ENCODE measurements at places on chromosomes 16 and 17.

DNA sequence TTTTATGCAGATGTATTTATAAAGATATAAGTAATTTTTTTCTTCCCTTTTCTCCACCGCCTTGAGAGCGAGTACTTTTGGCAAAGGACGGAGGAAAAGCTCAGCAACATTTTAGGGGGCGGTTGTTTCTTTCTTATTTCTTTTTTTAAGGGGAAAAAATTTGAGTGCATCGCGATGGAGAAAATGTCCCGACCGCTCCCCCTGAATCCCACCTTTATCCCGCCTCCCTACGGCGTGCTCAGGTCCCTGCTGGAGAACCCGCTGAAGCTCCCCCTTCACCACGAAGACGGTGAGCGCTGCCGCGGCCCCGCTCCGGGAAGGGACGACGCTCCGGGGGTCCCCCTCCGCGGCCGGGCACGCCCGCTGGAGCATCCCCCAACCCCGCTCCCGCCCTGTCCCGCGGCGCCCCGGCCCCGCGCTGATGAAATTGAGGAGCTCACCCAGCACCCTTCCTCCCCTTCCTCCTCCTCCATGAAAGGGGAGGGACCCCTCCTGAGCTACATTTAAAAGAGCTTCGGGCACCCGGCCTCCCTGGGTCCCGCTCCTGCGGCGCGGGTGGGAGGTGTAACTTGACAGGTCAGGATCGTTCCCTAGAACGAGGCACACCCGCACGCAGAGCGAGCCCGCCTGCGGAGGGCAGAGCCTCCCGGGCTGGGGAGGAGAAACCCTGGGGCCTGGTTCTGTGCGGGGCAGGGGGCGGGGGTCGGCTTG lies 706 bp downstream of the HLF start:
- DNase-seq = no peak

DNA sequence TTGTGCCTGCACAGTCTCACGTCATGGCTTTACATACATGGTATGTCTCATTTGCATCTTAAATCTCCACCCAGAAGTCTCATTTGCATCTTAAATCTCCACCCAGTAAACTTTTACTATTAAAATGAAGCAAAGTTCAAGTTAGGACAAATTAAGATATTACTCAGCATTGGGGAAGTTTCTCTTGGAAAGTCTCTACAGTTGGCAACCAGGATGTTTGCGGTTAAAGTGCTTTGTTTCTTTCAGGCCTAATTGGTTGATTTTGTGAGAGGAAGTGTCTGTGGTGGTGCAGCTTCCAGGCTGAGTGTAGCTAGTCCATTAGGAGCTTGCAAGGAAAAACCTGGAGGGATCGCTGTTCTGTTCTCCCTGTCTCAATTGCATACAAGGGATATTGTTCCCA lies 1373.3 kb upstream of the GOT2 start:
- DNase-seq = no peak

DNA sequence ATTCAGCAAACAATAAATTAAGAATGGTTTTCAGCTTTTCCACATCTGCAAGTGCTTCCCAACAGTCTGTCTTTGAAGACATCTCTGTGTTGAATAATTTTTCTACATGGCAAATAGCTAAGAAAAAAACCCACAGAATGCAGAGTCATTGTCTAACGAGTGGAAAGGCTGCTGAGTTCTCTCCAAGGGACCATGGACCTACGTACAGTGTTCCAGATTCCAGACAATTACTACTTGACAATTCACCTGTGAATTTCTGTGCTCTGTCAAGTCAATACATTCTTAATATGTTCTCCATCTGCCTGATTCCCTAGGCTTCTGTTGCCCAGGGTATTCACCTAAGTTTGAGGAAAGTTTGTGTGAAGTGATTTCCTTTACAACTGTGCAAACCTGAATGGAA lies 83.8 kb upstream of the CA10 start:
- no peak for DNase-seq

- DNase-seq = no peak
Observed at GRCh38 chr16:87806261-87806640, 40.5 kb upstream of the KLHDC4 start.

- no peak for DNase-seq
Observed at GRCh38 chr17:75594499-75595283, 7.1 kb downstream of the MYO15B start.

GRCh38 chr17:40514013-40514875 lies 12.8 kb upstream of the TNS4 start:
- no peak for DNase-seq

DNA sequence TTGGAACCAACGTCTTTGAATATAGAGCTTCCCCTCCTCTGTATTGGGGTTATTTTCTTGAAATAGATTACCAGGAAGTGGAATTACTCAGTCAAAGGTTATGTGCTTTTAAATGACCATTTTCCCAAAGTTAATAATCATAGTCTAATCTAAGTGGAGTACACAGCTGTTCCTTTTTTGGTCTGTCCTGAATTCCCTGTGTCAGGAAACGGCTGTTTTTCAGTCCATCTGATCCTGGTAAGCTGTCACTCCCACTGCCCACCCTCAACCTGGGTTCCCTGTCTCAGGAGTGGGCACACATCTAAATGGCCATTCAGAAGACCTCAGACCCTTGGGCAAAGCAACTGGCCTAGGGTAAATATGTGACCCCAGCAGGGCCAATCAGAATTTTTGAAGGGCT lies 57.6 kb upstream of the KSR1 start:
- no peak for DNase-seq

- no peak for DNase-seq
Observed at GRCh38 chr16:2710711-2711231, 9.3 kb downstream of the PRSS27 start.

DNA sequence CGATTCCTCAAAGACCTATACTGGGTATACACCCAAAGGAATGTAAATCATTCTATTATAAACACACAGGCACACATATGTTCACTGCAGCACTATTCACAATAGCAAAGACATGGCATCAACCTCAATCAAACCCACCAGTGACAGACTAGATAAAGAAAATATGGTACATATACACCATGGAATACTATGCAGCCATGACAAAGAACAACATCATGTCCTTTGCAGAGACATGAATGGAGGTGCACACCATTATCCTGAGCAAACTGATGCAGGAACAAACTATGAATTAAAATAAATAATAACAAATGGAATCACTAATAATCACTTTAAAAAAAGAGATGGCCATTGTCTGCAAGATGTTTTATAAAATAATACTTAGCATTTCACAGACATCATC lies 380.1 kb downstream of the GRIN2A start:
- DNase-seq = no peak

DNA sequence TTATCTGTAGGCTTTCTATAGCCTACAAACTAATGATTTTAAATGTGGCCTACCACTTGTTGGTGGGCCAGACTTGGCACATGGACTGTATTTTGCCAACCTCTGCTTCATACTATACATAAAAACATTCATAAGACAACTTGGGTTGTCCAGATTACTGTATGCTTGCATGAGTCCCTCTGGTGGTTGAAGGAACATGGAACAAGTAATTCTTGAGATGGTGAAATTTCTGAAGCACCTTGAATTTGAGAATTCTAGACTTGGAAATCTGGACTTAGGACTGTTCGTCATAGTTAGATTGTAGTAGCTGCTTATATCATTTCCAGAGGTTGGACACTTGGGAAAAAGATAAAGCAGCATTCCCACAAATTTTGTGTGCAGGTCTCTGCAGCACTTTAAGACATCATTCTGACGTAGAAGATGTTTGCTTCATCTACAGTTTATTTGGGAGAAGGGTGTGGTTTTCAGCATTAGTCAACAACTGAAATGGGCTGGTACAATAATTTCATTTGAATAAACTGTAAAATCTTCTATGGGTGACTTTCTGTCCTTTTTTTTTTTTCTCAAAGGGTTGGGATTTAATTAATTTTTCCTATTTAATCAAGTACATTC lies 31.2 kb downstream of the NFATC3 start:
- DNase-seq = no peak

GRCh38 chr17:49434821-49435670 lies 20.4 kb upstream of the PHB1 start:
- no peak for DNase-seq

DNA sequence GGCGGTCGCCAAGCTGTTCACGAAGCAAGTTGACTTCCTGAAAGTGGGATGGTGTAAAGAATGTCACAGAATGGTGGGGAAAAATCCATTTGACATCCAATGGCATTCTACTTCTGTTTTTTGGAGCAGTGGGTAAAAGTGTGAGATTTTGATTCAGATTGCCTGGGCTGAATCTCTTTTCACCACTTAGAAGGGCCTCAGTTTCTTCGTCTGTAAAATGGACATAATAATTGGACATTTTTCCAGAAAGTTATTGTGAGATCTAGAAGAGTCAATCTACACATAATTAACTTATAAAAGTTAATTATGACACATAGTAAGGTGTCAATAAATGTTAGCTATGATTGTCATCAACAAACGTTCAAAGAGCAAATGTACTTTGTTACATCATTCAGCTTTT lies 3.0 kb downstream of the KRT40 start:
- no peak for DNase-seq

DNA sequence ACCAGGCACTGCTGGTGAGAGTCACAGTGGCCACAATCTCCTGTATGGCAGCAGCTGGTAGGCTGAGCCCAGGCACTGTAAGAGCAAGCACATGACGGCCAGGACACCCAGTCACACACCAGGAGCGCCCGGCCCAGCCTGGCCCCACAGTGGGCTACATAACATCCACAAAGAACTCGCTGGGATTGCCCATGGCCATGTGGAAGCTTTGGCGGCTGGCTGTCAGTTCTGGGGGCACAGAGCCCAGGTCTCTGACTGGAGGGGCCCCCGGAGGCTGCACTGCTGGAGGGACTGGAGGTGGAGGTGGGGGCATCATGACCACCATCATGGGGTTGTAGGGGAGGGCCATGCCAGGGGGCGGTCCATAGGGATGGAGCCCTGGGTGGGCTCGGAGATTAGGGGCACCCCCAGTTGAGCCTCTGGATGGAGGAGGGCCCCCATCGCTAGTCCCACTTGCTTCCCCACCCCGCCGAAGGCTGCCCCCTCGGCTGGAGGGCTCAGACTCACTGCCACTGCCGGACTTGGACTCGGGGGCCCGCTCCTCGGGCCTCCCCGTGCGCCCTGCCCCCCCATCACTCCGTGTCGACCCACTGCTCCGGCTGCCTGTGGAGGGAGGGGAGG lies 6.1 kb downstream of the ACADVL start:
- no peak for DNase-seq

- no peak for DNase-seq
Observed at GRCh38 chr17:17702449-17703139, 21.3 kb downstream of the RAI1 start.

DNA sequence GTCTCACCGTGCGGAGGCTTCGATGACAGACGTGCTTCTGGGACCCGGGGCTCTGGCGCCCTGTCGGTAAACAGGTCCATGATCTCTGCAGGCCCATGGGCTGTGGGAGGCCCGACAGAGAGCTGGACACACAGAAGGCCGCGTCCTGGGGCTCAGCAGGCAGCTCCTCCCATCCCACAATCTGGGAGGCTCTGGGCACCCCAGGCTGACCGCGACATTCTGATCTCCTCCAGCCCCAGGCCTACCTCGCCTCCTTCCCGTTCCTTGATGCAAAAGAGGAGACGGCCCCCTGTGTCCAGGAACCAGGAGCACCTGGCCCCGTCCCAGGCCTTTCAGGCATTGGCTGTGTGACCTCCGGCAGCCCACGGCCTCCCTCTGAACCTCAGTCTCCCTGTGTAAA lies 23.3 kb downstream of the TRARG1 start:
- no peak for DNase-seq

DNA sequence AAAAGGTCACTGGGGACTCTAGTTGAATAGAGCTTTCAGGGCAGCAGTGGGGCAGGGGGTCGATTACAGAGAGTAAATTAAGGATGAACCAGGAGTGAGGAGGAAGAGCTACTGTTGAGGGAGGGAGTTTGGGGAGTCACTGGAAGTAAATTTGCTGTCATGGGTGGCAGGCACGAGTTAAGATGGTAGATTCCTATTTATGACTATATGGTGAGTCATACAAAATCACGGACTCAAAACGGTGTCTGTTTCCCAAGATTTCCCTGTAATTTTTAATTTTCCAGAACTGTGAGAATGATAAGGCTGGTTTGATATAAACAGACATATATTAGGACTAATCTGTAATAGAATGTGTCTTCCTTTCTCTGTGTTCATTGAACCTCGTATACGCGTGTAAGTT lies 287.6 kb upstream of the GOT2 start:
- DNase-seq = no peak

GRCh38 chr16:80027007-80027965 lies 426.7 kb upstream of the MAF start:
- peak; percentile 10 for DNase-seq

DNA sequence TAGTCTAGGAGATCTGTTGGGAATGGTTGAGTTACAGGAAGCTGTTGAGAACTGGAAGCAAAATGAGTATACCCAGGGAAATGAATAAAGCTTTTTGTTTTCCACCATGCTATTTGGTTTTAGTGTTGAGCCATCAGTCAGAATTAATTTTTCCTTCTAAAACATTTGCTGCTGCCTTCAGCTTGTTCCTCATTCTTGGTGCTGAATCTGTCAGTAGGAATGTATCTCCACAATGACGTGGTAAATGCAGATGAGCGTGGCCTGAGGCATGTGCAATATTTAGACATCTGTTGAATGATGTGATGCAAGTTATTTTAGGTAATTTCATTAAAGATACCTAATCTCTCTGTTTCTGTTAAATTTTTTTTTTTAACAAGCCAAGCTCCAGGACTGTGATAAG lies 10.9 kb downstream of the HAPSTR1 start:
- no peak for DNase-seq

GRCh38 chr17:78338486-78339259 lies 21.2 kb downstream of the SOCS3 start:
- DNase-seq = no peak

DNA sequence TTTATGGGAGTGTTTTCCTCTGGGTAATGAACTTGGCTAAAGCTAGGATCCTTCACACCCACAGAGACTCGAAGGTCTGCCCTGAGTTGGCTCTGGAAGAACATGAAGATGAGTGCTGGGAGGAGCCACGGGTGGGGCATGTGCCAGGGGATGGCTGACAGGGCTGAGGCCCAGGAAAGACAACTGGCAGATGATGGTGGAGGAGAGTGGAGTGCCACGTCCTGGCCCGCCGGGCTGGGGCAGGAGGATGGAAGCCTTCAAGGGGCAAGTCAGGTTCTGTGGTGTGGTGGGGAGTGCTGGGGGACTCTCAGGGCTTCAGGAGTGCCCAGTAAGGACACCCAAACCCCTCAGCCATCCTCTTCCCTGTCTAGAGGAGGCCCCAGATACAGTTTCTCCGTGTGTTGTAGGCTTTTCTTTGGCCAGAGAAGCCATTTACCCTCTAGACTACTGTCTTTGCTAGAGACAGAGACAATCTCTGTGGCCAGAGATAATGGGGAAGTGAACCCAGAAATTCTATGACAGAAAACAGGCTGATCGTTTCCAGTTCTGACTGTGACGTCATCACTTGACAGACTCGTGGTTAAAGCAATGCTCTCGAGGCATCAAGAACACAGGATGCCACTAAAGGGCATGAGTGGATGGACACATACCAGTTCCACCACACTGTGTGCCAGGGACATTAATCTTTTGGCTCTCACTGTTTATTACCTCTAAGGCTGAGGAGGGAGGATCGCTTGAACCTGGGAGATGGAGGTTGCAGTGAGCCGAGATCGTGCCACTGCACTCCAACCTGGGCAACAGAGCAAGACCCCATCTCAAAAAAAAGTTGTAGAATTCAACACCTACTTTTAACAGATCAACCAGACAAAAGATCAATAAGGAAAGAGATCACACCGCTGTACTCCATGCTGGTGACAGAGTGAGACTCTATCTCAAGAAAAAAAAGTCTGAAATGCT lies 18.6 kb upstream of the SLC5A10 start:
- no peak for DNase-seq

GRCh38 chr17:81333616-81334368 lies 38.7 kb upstream of the SLC38A10 start:
- DNase-seq = no peak

- DNase-seq = no peak
Observed at GRCh38 chr16:75566758-75567255, 628 bp downstream of the GABARAPL2 start.

- DNase-seq = no peak
Observed at GRCh38 chr16:212999-213398, 16.2 kb downstream of the LUC7L start.
